ENCODE measurements at places on chromosomes 12 and 14.

GRCh38 chr14:89187501-89187900, 229.5 kb downstream of the FOXN3 start:
- no peak for DNase-seq

DNA sequence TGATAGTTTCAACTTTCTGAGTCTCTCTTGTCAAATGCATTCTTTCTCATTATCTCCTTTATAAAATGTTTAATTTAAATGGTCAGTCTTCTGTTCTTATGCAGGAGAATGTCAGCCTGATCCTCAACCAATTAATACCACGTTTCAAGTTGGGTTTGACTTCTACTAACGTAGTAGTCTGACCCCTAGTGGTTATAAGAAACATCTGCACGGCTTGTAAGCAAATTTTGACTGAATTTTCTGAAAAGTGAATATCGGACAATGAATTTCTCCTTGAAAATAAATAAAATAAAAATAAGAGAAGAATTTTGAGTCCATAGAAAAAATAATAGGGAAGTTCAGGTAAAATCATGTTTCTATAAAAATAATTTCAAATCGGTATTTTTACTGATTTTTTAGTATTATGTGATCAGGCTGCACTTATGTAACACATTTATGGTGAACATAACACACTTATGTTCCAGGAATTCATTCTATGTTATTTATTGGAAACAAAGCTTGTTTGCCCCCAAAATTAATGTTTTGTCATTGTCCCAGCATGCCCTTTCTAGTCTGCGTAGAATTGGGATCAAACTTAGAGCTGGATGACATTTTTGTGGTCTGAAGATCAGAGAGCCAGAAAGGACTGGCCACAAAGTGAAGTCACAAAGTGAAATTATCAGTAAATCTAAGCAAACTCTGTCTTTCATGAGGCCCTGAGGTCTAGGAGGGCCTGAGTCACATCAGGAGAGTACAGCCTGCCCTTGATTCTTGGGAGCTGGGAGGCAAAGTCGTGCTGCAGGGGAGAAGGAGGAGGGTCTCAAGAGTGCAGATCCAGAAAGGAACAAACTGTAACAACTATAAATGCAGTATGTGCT, 101.2 kb upstream of the STXBP6 start:
- no peak for DNase-seq

GRCh38 chr14:75969891-75970290, 11.9 kb downstream of the TGFB3 start:
- no peak for DNase-seq

DNA sequence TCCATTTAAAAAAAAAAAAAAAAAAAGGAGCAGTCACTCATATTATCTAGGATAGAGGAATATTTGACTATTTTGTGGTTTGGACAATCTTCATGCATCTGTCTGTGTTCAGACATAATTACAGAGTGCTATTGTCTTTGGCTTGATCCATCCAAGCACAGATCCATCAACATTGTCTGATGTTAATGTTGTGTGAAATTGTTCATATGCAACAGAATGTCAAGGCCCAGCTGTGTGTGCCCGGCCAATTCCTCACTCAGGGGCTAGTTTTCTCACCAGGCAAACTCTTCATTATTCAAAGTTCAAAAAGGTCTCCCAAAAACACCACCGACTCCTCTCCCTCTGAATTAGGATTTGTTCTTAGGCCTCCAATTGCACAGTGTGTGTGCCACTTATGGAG, 324.9 kb upstream of the TMTC1 start:
- no peak for DNase-seq

DNA sequence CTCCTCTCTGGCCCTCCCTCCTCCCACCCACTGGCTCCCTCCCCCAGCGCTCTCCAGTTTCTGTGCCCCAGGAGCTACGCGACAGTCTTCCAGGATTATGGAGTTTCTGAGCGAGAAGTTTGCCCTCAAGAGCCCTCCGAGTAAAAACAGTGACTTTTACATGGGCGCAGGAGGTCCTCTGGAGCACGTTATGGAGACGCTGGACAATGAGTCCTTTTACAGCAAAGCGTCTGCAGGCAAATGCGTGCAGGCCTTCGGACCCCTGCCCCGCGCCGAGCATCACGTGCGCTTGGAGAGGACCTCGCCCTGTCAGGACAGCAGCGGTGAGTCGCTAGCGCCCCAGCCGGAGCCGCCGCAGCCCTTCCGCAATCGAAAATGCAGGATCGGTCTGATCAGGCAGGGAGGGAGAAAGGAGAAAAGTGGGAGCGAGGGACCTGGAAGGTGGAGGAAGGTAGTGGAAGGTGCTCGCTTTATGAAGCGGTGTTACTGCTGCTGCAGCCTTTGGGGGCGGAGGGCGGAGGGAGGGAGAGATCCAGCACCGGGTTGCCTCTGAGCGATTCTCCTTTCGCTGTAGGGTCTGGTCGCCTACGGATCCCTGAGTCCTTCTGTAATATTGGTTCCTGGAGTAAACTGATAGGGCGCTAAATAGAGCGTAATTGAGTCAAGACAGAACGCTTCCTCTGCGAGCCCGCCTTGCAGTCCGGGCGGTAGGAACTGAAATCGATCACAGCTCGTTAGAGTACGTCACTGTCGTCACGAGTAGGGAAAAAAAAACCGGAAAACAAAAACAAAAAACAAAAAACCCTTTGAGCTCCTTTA, at the start of gene ALX1:
Gene ALX1, plus strand, starts transcription at position 56 of the 819 bp plus-strand sequence. Its CDS starts 42 bp downstream, at position 98.
- peak; percentile 92 for DNase-seq

- DNase-seq, result no peak
These were observed 2.7 kb upstream of the TC2N start for GRCh38 chr14:91870001-91870400.

GRCh38 chr12:93335603-93336162, 42.0 kb upstream of the NUDT4 start:
- DNase-seq, result no peak

DNA sequence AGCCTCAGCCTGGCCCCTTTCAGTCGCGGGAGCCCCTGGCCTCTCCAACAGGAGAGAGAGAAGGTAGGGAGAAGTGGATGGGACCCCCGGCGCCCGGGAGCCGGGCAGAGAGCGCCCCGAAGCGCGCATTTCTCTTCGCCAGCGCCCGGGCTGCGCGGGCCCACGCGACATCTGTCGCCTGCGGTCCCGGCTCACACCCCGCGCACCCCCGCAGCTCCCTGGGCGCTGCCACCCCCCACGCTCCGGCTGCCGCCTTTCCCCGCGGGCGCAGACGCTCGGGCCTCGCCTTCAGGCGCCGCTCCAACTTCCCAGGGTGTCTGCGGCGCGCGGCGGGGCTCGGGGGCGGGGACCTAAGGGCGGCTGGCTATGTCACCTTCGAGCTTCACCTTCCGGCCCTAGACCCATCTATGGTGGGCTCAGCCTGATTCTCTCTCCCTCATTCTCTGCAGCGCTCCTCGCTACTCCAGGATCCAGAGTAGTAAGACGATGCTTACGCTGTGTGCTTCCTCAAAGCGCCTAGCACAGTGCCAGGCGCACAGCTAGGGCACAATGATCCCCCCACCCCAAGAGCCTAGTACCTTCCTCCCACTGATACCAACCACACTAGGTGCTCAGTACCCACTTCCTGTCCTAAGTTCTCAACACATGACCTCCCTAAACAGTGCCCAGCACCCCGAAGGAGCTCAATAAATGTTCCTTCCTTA, 1.6 kb downstream of the HRK start:
- peak; percentile 35 for DNase-seq

DNA sequence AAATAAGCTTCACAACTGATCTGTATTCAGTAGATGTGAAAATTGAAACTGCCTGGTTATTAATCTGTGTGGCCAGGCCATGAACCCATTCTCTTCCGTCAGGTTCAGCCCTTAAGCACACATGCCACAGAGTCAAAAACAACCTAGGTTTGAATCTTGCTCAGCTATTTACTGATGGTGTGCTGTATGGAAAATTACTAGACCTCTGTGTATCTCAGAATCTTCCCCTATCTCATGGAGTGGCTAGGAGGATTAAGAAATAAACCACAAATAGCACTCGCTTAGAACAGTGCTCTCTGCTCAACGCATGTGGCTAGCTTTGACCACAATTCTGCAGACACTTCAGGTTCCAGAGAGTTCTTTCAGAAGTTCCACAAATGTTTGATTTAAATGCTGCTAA, 240.7 kb upstream of the PLEKHG7 start:
- DNase-seq, result no peak

DNA sequence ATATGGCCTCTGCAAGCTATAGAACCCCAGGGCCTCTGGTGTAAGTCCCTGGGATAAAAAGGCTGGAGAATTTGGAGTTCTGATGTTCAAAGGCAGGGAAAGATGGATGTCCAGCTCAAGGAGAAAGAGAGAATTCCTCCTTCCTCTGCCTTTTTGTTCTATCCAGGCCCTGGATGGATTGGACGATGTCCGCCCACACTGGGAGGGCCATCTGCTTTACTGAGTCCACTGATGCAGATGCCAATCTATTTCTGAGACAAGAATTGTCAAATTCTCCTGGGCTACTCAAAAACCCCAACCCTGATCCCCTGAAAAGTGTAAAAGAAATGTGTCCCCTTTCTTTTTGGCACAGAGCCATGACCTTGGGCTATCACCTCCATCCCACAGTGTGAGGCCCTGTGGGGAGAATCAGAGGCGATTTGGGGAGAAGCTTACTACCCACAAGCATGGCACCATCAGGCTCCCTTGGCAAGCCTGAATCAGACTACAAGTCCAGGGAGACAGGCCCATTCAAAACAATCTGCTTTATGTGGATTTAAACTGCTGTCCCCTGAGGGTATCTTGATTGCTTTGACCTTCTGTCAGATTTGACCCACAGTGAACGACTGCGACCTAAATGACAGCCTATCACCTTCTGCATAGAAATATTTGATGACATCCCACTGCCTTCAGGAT, 334.0 kb downstream of the NUAK1 start:
- no peak for DNase-seq

GRCh38 chr12:6211421-6211869, 11.2 kb downstream of the CD9 start:
- DNase-seq, result no peak

- DNase-seq, result peak; percentile 68
These were observed at the start of gene P2RX7 for GRCh38 chr12:121132601-121133481. P2RX7 (plus strand) TSS chr12:121132876; CDS start chr12:121132971, 95 bp downstream.

DNA sequence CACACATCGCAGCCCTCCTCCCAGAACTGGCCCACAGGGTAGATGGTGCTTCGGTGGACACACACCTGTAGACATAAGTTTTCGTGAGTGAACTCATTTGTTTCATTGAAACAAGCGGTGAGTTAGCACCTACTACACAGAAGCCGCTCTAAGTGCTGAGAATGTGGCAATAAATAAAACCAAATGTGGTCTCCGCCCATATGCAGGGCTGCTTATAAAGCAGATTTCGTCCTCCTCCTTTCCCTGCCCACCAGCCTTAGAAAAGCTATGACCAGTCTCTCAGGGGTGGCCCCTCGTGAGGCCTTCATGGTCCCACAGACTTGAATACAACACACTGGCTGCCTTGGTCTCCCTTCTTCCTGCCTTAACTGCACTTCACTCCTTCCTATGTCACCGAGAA, 31.1 kb upstream of the ANO2 start:
- no peak for DNase-seq

DNA sequence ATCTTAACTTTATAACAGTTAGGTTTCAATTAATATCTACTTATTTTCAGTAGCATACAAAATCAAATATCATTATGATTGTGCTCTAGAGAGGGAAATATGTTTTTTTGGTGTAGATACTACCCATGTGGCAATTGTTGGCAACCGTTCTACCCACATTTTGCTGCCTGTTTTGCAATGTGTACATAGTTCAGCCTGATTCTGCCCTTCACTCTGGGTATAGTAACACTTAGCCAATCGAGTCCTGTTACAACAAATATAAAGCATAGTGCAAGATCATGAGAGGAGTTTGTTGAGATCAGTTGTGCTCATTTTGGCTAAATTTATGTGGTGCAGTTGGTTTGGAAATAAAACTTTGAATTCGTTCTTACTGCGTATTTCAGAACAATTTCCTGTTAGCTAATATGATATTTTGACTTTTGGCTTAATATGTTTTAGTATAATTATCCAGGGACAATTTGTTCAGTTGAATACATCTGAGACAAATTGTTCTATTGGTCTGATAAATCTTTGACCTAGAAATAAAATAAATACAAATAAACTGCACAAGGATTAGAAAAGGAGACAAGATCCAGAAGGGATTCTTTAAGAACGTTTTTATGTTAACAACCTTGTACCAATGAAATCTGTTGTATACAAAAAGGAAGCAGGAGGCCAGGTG, 76.9 kb downstream of the ATF7IP start:
- no peak for DNase-seq

DNA sequence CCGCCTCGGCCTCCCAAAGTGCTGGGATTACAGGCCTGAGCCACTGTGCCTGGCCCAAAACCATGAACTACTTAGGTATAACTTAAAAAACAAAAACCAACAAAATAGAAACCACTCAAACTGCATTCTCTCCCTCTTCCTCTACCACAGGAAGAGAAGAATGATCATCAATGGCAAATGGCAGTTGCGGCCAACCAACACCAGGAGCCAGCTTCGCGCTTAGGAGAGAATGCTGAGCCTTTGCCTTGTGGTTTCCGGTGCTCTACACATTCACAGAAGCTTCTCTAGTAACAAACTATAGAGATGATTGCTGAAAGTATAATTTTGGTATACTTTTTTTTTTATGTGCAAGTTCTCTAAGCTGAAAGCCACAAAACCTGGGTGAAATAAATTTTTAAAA, 17.1 kb downstream of the CATSPERB start:
- no peak for DNase-seq

GRCh38 chr12:112146123-112146522, 20.8 kb downstream of the TRAFD1 start:
- DNase-seq, result no peak

GRCh38 chr14:54083549-54084239, 127.1 kb upstream of the BMP4 start:
- no peak for DNase-seq

DNA sequence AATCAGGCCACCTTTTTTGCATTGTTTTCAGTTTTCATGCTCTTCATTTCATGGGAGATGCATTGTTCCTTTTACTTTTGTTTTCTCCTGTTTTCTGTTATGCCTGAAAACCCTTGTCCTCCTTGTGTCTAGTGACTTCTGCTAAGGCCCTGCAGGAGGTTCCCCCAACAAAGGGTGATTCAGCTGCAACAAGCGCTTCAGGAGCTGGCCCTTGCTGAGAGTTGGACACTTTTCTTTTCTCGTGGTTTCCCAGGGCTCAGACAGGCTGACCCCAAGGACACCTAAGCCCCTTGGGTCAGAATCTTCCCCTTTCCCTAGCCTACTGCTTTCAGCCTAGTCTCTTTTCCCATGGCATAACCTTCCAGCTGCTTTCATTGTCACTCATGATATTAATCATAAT, 98.9 kb downstream of the PLXNC1 start:
- DNase-seq, result no peak

All from right kidney (tissue), 9 donors.